SJCRH30 (cell line): ENCODE measurements at places on chromosomes 1 and 21. TPM values are rescaled to one million over a fixed set of nuclear protein-coding genes. Genes with fewer than 3 reads are reported as not detected.

Gene RPL5
- total RNA-seq = 3,395 and 3,707 TPM in 2 replicates

Gene CAMSAP2
- 18.7 and 23.5 TPM in 2 replicates for total RNA-seq

Gene PRRC2C
- 90.8 and 94.1 TPM in 2 replicates for total RNA-seq

- DNase-seq = no peak
- no peak overlapping the region for H3K4me3 ChIP-seq
- no peaks in the 10 kb centered on the region for H3K4me1 ChIP-seq
Observed at GRCh38 chr21:22855581-22855980, 1857.4 kb downstream of the NCAM2 start.

- no peak overlapping the region for H3K4me3 ChIP-seq
- peaks cover 67% of the 10 kb centered on the region for H3K36me3 ChIP-seq
- DNase-seq = no peak
- peaks cover 17% of the 10 kb centered on the region for H3K4me1 ChIP-seq
Observed at GRCh38 chr1:225509770-225510169, 81.9 kb upstream of the LBR start.

GRCh38 chr1:67889953-67890567, 56.8 kb upstream of the GNG12 start:
- peak; percentile 66 for DNase-seq
- peaks cover 30% of the 10 kb centered on the region for H3K4me1 ChIP-seq
- peak overlapping the region; percentile 81 for H3K27ac ChIP-seq
- no peaks in the 10 kb centered on the region for H3K27me3 ChIP-seq

GRCh38 chr1:43464681-43465504, 11.2 kb upstream of the HYI start:
- no peak overlapping the region for H3K27ac ChIP-seq
- H3K4me3 ChIP-seq = no peak overlapping the region
- H3K36me3 ChIP-seq = no peaks in the 10 kb centered on the region
- H3K4me1 ChIP-seq = peaks cover 7% of the 10 kb centered on the region; the same call in 1 of the 2 replicates
- H3K27me3 ChIP-seq = no peaks in the 10 kb centered on the region

Gene VAV3
- total RNA-seq = 26.7 and 35.5 TPM in 2 replicates

DNA sequence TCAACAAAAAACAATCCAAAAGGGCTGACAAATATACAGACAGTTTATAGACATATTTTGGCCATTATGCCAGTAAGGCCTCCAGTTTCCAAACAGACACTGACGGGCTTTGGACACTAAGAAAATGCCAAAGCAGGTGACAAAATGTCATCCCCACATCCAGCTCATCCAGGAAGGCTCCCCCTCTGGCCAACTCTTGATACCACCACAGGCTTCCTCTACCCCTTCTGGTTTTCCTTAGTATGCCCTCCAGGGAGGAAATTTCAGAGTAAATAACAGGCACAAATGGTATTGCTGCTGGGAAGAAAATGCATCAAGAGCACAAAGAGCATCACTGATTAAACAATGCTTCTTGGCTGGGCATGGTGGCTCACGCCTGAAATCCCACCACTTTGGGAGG, 225.3 kb downstream of the VAV3 start:
- no peaks in the 10 kb centered on the region for H3K27me3 ChIP-seq
- H3K27ac ChIP-seq = no peak overlapping the region
- DNase-seq = no peak
- H3K36me3 ChIP-seq = peaks cover 9% of the 10 kb centered on the region

- no peaks in the 10 kb centered on the region for H3K27me3 ChIP-seq
- peaks cover 12% of the 10 kb centered on the region for H3K4me1 ChIP-seq
- no peak for DNase-seq
- peak overlapping the region; percentile 90 for H3K27ac ChIP-seq
Observed at GRCh38 chr1:84479998-84480397, 932 bp downstream of the RPF1 start.

Gene LCE1D
- total RNA-seq = not detected in 2 replicates

Gene REN
- not detected in 2 replicates for total RNA-seq

Gene LCE3D
- total RNA-seq = not detected in 2 replicates

Gene DISC1
- total RNA-seq = 4.1 and 5.3 TPM in 2 replicates

Gene TPTE
- 0.28 and 0.38 TPM in 2 replicates for total RNA-seq

DNA sequence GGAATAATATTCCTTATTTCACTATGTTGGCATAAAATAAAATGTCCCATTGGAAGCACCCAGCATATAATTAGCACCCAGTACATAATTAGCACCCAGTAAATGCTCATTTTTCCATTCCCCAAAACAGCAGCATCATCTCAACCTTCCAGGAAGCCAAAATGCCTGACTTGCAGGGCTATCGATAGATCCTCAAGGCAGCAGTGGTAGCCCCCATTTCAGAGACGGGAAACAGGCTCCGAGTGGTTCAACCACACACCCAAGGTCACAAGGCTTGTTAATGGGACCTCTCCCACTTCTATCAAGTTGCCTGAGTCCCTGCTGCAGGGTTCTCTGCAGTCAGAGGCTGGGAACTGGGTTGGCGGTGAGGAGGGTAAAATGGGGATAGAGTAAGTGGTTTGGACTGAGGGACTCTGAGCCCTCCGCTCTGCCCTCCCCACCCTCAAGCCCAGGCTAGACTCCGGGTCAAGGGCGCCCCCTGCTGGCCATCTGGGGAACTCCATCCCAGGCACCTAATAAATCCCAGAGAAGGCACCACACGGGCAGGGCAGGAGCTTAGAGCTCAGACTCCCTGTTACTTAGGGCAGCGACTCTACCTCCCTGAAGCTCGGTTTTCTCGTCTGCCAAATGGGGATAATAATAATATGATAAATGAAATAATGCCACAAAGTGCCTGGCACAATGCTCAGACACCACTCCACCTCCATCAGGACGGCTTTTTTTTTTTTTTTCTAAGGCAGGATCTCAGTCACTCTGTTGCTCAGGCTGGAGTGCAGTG, 21.9 kb upstream of the LAPTM5 start:
- H3K27me3 ChIP-seq = no peaks in the 10 kb centered on the region
- H3K4me3 ChIP-seq = no peak overlapping the region
- peaks cover 45% of the 10 kb centered on the region for H3K4me1 ChIP-seq
- H3K27ac ChIP-seq = no peak overlapping the region
- no peaks in the 10 kb centered on the region for H3K36me3 ChIP-seq
- DNase-seq = peak; percentile 89

- peaks cover 23% of the 10 kb centered on the region for H3K4me1 ChIP-seq
- H3K4me3 ChIP-seq = no peak overlapping the region
- no peaks in the 10 kb centered on the region for H3K36me3 ChIP-seq
- H3K27me3 ChIP-seq = peaks cover 3% of the 10 kb centered on the region; the same call in 1 of the 2 replicates
Observed at GRCh38 chr1:228903434-228904071, 168.3 kb downstream of the RHOU start.

Gene CELA3B
- total RNA-seq = not detected in 2 replicates

DNA sequence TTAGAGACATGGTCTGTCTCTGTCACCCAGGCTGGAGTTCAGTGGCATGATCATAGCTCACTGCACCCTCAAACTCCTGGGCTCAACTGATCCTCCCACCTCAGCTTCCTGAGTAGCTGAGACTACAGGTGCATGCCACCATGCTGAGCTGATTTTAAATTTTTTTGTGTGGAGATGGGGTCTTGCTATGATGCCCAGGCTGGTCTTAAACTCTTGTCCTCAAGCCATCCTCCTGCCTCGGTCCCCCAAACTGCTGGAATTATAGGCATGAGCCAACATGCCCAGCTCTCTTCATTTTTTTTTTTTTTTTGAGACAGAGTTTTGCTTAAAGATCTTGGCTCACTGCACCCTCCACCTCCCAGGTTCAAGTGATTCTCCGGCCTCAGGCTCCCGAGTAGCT, 24.8 kb upstream of the AGPAT3 start:
- no peak for DNase-seq
- no peaks in the 10 kb centered on the region for H3K4me1 ChIP-seq
- no peak overlapping the region for H3K4me3 ChIP-seq
- peaks cover 3% of the 10 kb centered on the region for H3K27me3 ChIP-seq
- H3K36me3 ChIP-seq = no peaks in the 10 kb centered on the region

DNA sequence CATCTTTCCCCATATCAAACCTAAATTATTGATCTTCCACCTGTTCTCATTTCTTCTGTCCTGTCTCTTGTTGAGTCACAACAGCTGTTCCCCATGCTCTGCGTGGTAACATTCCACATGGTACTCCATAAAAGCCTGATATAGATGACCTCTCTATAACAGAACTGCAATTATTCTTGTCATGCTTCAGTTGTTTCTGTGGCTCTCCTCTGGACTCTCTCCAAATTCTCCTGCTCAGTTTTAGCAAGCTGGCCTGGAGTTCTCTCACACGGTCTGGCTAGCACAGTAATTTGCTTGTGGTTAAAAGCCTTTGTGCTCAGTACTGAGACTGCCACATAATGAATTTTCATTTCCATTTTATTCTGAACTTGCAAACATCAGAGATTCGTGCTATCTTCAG, 10.6 kb upstream of the LRRC39 start:
- DNase-seq = peak; percentile 93
- H3K4me3 ChIP-seq = no peak overlapping the region
- H3K36me3 ChIP-seq = no peaks in the 10 kb centered on the region
- H3K27ac ChIP-seq = peak overlapping the region; percentile 68

GRCh38 chr1:177933881-177934280, 36.0 kb downstream of the SEC16B start:
- no peaks in the 10 kb centered on the region for H3K36me3 ChIP-seq
- no peak for DNase-seq
- H3K27me3 ChIP-seq = no peaks in the 10 kb centered on the region
- no peak overlapping the region for H3K27ac ChIP-seq
- H3K4me1 ChIP-seq = no peaks in the 10 kb centered on the region
- no peak overlapping the region for H3K4me3 ChIP-seq

- no peaks in the 10 kb centered on the region for H3K36me3 ChIP-seq
- no peaks in the 10 kb centered on the region for H3K4me1 ChIP-seq
- H3K4me3 ChIP-seq = no peak overlapping the region
- H3K27ac ChIP-seq = no peak overlapping the region
Observed at GRCh38 chr1:160776178-160776577, 19.8 kb upstream of the LY9 start.

DNA sequence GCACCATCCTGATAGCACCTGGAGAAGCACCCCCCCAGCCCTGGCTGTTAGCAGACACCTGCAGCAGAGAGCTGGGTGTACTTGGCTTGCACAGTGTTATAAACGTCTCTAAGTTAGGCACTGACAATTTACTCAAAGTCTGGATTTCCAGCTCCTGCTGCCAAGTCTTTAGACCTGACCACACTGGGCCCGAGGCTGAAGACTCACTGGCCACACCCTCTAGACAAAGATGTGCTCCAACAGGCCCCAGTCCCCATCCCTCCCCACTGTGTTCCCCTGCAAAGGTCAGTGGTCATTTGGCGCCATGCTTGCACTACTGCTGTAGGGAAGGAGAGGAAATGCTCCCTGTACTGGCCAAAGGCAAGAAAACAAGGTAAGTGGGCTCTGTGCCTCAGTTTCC, 31.1 kb downstream of the PADI6 start:
- no peak for DNase-seq
- H3K4me3 ChIP-seq = no peak overlapping the region
- no peak overlapping the region for H3K27ac ChIP-seq
- no peaks in the 10 kb centered on the region for H3K27me3 ChIP-seq
- H3K4me1 ChIP-seq = no peaks in the 10 kb centered on the region

DNA sequence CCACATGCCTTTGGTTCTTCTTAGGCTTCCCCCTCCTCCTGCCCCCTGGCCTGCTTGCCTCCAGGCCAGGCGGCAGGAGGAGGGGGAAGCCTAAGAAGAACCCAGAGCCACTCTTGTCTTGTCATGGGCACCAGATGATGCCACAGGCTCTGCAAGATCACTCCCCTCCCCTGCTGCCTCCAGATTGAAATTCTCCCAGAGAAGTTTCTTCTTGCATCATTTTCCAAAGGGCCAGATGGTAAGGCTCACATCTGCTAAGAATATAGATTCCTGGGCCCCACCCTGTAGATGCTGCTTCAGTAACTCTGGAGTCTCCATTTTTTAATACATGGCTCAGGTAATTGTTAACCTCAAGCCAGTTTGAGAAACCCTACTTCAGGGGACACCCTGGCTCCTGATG, 60.8 kb downstream of the FAM163A start:
- DNase-seq = no peak
- no peak overlapping the region for H3K27ac ChIP-seq
- H3K36me3 ChIP-seq = no peaks in the 10 kb centered on the region
- no peaks in the 10 kb centered on the region for H3K27me3 ChIP-seq

Gene SYNC
- total RNA-seq = 1.1 and 1.6 TPM in 2 replicates

DNA sequence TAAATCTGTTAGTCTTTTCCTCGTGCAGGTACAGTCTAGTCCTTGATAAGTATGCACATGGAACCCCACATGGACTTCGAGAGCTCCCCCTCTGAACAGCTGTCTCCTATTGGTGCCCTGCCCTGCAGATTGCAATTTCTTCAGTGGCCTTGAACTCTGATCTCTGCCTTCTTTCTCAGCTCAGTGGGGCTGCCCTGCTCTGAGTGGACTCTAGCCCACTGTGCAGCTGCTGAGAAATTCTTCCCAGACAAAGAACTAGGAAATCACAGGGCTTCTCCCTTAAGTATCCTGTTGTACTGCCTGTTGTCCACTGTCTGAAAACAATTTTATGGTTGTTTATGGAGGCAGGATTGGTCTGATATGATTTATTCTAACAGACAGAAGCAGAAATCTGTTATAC, 38.2 kb downstream of the ADAM30 start:
- no peak overlapping the region for H3K27ac ChIP-seq
- H3K4me1 ChIP-seq = peaks cover 11% of the 10 kb centered on the region

GRCh38 chr1:29275435-29275834, 39.1 kb downstream of the PTPRU start:
- H3K36me3 ChIP-seq = peaks cover 6% of the 10 kb centered on the region; the same call in 1 of the 2 replicates
- DNase-seq = no peak
- H3K27ac ChIP-seq = no peak overlapping the region
- peaks cover 20% of the 10 kb centered on the region for H3K4me1 ChIP-seq
- no peak overlapping the region for H3K4me3 ChIP-seq
- no peaks in the 10 kb centered on the region for H3K27me3 ChIP-seq

DNA sequence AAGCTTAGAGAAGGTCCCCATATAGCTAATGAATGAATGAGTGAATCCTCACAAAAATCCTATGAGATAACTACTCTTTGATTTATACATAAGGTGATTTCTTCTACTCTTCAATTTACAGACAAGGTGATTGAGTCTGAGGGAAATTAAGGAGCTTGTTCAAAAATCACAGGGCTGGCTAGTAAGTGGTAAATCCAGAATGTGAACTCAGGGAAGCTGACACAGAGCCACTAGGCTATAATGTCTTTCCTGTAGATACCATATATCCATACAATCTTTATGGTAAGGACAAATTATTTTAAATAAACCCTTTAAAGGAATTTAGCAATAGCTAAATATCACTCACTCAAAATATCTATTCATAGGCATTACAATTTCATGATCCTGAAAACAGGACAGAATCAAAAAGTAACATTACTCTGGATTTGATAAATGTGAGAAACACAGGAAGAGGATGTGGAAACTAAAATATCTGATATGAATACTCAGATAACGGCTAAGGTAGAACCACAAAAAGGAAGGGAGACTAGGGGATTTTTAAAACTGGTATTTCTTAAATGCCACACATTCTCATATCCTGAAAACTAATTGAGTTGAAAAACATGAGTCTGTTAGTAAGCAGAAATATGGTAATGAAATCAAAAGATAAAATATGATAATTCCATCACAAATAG, 108.2 kb downstream of the NBPF12 start:
- H3K4me3 ChIP-seq = no peak overlapping the region
- no peaks in the 10 kb centered on the region for H3K4me1 ChIP-seq
- no peaks in the 10 kb centered on the region for H3K27me3 ChIP-seq
- DNase-seq = no peak

GRCh38 chr1:118933051-118933781, 54.9 kb downstream of the TBX15 start:
- peaks cover 31% of the 10 kb centered on the region for H3K36me3 ChIP-seq
- DNase-seq = peak; percentile 90
- no peak overlapping the region for H3K4me3 ChIP-seq
- H3K4me1 ChIP-seq = peaks cover 36% of the 10 kb centered on the region
- H3K27me3 ChIP-seq = no peaks in the 10 kb centered on the region
